ENCODE measurements at places on chromosomes 5 and 9.
A peak's percentile ranks its signal among the peaks of the same experiment; 100 is the strongest.

- peak; percentile 59 for DNase-seq
Measured at GRCh38 chr5:125140855-125141254, 394.4 kb upstream of the ZNF608 start.

DNA sequence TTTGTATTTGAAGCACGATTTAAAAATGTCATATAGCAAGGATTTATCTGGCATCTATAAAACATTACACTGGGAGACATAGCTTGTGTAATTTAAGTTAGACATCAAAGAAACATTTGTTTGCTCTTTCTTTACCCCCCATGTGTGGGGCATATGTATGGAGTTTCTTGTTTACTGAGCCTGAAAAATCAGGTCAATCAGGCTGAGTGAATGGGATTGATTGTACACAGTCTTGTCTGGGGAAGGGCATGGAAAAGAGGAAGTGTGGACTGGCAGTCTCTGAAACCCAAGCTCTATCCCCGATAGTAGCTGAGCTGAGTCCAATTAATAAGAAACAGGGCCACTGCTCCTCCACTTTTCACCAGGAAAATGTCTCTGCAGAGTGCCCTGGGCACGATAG lies 49.4 kb downstream of the SLC46A2 start:
- DNase-seq, result no peak

DNA sequence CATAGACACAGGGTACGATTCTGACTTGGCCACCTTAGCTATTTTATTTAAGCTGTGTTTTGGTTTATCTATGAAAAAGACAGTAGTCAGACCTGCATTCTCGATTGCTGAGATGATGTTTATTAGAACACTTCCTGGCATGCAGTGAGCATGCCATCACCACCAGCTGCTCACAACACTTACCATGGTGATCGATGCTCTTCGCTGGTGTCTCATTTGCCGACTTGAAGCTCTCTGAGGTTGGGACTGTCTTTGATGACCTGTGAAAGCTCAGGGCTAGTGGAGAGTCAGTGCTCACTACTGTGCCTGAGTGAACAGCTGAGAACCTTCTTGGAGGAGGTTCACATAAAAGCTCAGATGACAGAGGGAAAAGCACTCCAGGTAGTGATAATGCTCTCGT lies 4.4 kb upstream of the C9orf153 start:
- no peak for DNase-seq

- peak; percentile 32 for DNase-seq
Measured at GRCh38 chr5:13921578-13921977, 22.9 kb downstream of the DNAH5 start.

GRCh38 chr9:99220011-99220410 lies 1.7 kb downstream of the ALG2 start:
- no peak for DNase-seq

GRCh38 chr5:98556712-98557111 lies 216.8 kb upstream of the RGMB start:
- peak; percentile 53 for DNase-seq

DNA sequence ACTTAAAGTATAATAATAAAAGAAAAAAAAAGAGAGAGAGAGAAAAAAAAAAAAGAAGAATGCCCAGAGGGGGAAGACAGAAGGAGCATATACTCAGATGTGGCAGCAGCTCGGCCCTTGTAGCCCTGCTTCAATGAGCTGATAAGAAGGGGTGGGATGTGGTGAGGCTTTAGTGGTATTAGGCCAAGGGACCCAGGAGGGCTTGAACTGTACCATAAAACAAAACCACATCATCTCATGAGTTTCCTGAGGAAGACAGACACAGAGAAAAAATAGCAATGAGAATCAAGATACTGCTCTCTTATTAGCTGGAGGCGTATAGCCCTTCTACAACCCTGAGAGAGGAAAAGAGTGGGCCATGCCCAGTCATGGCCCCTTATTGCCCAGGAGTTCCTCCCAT lies 72.8 kb downstream of the SLC1A1 start:
- DNase-seq, result no peak

DNA sequence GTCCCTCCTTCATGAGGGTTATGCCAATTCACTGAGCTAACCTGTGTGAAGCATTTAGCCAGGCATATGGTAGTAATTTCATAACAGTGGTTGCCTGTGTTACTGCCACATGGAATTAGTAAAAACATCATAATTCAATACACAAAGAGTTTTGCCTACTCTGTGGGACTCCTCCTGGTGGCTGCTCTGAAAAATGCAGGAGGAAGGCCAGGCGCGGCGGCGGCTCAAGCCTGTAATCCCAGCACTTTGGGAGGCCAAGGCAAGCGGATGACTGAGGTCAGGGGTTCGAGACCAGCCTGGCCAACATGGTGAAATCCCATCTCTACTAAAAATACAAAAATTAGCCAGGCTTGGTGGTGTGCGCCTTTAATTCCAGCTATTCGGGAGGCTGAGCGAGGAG lies 547.3 kb downstream of the CDK5RAP2 start:
- no peak for DNase-seq

- peak; percentile 54 for DNase-seq
Measured at GRCh38 chr5:128111818-128112448, 28.4 kb downstream of the SLC12A2 start.

- peak; percentile 39 for DNase-seq
Measured at GRCh38 chr5:88660264-88660946, 222.6 kb downstream of the MEF2C start.

GRCh38 chr5:1085391-1085790 lies 26.5 kb downstream of the SLC12A7 start:
- DNase-seq, result no peak

GRCh38 chr9:72805238-72805637 lies 147.6 kb downstream of the ALDH1A1 start:
- DNase-seq, result no peak

GRCh38 chr9:108478431-108479332 lies 377.1 kb downstream of the ACTL7B start:
- DNase-seq, result peak; percentile 90

- DNase-seq, result no peak
Measured at GRCh38 chr9:28923351-28923750, 1350.1 kb upstream of the C9orf72 start.

DNA sequence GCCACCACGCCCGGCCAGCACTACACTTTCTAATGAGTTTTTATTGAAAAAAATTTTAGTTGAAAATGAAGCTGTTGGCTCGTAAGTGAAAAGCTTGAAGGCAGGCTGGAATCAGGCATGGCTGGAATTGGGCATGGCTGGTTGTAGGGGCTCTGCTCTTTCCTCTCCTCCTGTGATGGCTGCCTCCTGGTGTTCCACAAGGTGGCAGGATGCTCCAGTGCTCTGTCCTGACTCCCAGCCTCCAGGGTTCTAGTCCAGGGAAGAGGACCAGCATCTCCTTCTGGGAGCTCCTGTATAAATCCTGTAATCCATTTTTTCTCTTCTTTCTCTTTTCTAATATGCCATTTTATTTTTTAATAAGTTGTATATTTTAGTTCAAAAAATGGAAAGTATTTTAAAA lies 57.2 kb upstream of the DHFR start:
- DNase-seq, result peak; percentile 45

DNA sequence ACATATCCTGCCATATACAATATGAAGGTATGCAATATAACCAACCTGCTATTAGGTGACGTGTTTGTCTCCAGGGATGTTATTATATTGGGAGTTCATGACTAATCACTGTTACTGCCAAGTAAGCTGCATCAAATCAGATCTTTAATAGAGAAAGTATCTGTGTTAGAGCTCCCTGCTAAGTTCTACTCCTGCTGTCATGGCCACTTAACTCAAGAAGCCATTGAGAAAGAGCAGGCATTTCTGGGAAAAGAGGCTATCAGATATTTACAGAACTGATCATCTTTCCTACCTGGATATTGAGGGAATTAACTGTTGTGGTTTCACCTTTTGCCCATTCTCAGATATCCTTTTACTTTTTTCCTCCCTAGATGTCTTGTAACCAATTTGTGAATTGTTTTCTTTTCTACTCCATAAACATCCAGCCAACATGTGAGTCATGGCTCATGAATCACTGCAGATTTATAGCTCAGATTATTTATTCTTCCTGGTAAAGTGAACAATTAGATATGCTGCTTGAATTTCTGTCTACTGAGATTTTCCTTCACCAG lies 634.8 kb upstream of the FAM174A start:
- DNase-seq, result no peak

DNA sequence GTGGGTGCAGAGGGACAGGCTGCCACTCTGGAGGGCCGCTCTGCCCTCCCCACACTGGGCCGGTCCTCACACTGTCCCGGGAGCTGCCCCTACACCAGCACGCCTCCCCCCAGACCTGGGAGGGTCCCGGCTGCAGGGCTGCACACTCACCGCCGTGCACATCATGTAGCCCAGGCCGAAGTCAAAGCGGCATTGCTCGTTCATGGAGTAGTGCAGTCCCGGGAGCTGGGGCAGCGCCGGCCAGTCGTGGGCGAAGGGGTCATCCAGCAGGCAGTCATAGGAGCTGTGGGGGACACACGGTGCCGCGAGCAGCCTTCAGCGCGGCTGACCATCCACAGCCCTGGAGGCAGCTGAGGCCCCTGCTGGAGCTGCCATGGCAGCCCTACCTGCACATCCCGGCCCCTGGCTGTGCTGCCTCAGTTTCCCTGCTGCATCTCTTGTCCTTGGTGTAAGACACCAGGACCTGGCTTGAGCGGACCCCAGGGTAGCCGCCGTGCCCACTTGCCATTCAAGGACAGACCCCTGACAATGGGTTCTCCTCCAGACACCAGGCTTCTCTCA lies 93.2 kb downstream of the ZNF354C start:
- no peak for DNase-seq

DNA sequence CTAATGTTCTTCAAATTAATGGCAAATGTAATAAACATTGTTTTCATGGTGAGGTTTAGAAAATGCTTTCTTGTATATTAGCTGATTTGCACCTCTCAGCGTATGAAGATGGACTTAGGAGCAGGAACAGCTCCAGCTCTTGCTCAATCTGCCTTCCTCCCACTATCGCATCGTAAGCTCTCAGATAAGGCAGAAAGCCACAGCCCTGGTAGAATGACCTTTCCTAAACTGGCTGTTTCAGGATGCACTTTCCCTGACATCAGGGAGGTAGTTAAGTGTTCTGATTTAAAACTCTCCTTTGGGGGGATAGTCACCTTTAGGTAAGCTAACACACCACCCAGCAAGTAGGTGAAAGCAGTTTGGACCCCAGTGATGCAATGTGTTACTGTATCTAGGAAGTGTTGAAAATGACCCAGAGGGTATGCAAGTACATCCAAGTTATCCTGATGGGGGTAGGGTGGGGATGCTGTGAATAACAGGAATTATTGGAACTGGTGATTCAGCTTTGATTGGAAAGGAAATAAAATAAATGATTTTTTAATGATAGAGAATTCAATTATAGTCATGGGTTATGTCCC lies 72.3 kb downstream of the LMNB1 start:
- no peak for DNase-seq

DNA sequence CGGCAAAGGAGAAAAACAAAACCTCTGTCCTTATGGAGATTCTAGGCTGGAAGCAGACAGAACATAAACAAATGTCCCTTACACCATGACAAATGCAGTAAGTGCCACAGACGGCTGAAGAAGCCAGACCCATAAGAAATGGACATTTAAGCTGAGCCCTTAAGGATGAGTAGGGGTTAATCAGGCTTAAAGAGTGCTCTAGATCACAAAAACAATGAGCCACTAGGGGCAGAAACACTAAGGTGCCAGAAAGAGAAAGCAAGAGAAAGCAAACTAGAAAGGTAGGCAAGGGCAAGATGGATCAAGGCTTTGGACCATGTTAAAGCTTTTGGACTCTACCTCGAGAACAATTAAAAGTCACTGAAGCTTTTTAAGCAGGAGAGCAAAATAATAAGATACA lies 326.9 kb upstream of the WWC1 start:
- DNase-seq, result no peak

- no peak for DNase-seq
Measured at GRCh38 chr9:134678666-134679443, 37.3 kb downstream of the COL5A1 start.

- no peak for DNase-seq
Measured at GRCh38 chr9:9846557-9846956, 766.2 kb downstream of the PTPRD start.

DNA sequence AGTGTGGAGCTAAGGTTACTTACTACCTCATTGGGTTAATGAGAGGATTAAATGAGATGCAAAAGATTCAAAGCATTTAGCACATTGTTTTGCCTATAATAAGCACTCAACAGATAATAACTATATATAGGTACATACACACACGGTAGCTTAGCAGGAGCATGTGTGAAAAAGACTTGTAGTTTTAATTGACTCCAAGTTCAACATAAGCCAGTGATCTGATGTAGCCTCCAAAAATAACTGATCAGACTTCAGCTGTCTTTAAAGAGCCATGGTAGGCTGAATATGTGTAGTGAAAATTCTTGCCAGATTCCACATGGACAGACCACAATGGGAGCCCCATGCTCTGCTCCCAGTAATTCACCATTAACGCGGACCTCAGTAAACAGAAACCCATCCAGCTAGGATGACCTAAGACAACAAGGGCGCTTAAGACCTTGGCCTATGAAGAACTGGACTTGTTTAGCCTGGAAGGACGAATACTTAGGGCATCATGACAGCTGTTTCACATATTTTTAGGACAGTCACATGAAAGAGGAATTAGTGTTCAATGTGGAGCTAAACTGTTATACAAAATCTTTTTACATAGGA lies 115.1 kb upstream of the ZNF366 start:
- DNase-seq, result no peak

GRCh38 chr5:60916646-60917045 lies 28.2 kb downstream of the ERCC8 start:
- DNase-seq, result peak; percentile 34

DNA sequence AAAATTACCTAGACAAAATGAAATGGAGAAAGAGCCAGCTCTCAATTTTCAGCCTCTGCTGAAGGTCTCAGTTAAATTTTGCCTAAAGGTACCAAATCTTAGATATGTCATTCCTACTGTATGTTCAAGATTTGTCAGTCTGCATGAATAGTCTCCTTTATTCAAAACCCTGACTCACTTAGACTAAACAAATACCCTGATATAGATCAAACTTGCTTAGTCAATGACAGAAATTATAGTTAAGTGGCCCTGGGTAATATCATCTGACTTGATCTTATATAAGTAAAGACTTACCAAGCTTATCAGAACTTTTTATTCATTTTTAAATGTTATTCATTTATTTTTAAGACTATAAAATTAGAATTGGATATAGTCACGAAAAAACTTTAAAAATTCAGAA lies 12.2 kb downstream of the MEGF9 start:
- DNase-seq, result no peak

- DNase-seq, result no peak
Measured at GRCh38 chr9:38680837-38681445, 39.0 kb downstream of the FAM240B start.

GRCh38 chr5:95825495-95825894 lies 3.0 kb upstream of the GLRX start:
- no peak for DNase-seq

GRCh38 chr5:136427426-136427825 lies 62.1 kb upstream of the TRPC7 start:
- DNase-seq, result no peak

- no peak for DNase-seq
Measured at GRCh38 chr5:113935453-113935852, 422.0 kb downstream of the YTHDC2 start.

- peak; percentile 41 for DNase-seq
Measured at GRCh38 chr9:95004411-95005277, 278.1 kb downstream of the AOPEP start.

GRCh38 chr9:8208465-8208864 lies 408.9 kb upstream of the DMAC1 start:
- no peak for DNase-seq
